ENCODE measurements at places on chromosomes 6 and 20. TPM values are rescaled to one million over a fixed set of nuclear protein-coding genes. Genes with fewer than 3 reads are reported as not detected.

Gene POPDC3
- 0.80 TPM for total RNA-seq

- DNase-seq, result no peak
Observed at GRCh38 chr6:153123801-153124200, 7.3 kb downstream of the RGS17 start.

DNA sequence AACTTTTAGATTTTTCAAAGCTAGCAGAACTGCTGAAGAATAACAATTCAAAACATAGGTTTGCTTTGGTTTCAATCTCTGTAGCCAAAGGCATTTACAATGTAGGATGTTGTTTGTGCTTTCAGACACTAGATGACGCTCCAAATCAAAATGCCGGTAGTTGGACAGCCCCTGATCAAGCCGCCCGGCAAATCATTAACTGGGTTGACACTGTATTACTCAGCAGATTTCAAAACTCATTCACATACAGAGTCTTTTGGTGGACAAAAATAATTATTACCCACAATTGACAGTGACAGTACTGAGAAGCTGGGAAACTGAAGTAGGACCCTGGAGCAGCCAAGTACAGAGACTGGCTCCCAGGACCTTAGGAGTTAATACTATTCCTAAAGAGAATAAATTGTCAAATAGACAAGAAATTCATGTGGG is 21.3 kb upstream of the HFE start:
- DNase-seq, result no peak

DNA sequence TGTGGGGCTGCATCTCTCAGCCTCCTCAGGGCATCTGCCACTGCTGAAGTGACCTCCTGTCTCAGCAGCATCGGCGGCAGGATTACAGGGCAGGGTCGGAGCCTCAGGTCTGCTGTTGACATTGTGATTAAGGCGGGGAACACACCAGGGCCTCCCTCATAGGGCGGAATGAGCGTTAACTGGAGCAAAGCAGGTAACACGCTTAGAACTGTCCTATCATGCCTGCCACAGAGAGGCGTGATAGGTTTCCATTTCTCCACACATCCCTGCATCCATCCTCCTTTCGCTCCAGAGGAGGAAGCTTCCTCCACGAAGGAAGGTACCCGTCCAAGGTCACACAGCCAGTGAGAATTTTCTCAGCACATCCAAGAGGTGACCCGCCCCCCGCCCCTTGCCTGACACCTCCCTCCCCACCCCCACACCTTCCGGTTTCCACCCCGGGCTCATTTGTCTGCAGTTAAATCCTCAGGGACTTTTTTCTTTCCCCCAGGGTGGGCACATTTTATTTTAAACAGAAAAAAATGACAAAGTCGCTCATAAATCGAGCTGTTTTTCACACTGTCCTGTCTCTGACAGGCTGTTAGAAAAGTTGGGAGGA is 200.8 kb downstream of the TFAP2C start:
- DNase-seq, result no peak

- DNase-seq, result no peak
Observed at GRCh38 chr6:118889163-118889562, 4.8 kb upstream of the ASF1A start.

- DNase-seq, result no peak
Observed at GRCh38 chr6:67811239-67812037, 823.6 kb upstream of the ADGRB3 start.

- no peak for DNase-seq
Observed at GRCh38 chr20:2236256-2236655, 59.5 kb upstream of the TGM3 start.

DNA sequence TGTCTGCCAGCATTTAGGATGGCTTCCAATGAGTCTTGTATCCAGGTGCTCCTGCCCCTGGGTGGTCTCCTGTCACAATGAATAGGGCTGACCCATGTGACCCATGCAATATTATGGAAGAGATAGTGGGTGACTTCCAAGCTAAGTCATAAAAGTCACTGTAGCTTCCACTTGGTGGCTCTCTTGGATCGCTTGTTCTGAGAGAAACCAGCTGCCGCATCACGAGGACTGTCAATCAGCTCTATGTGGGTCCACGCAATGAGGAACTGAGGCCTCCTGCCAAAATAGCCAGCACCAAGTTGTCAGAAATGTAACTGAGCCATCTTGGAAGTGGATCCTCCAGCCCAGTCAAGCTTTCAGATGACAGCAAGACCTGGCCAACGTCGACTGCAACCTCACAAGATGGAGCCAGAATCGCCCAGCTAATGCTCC is 14.9 kb upstream of the MATN4 start:
- DNase-seq, result peak; percentile 78

GRCh38 chr20:19257865-19258264 is 45.4 kb downstream of the SLC24A3 start:
- no peak for DNase-seq

Data from lower lobe of right lung (tissue), 2 donors.